ENCODE measurements at places on chromosomes 16 and 17. TPM values are rescaled to one million over a fixed set of nuclear protein-coding genes. Genes with fewer than 3 reads are reported as not detected.

- no peaks in the 10 kb centered on the region for H3K4me1 ChIP-seq
- no peak for DNase-seq
- H3K27ac ChIP-seq = no peak overlapping the region
- no peaks in the 10 kb centered on the region for H3K27me3 ChIP-seq
- no peaks in the 10 kb centered on the region for H3K36me3 ChIP-seq
- H3K4me3 ChIP-seq = no peak overlapping the region
Measured at GRCh38 chr16:73390936-73391335, 343.0 kb upstream of the ZFHX3 start.

- no peak for DNase-seq
- H3K36me3 ChIP-seq = peaks cover 53% of the 10 kb centered on the region
- H3K27ac ChIP-seq = no peak overlapping the region
- no peaks in the 10 kb centered on the region for H3K27me3 ChIP-seq
Measured at GRCh38 chr17:78106211-78106610, 22.3 kb downstream of the TMC6 start.

GRCh38 chr17:3944485-3945388 is 19.5 kb downstream of the ATP2A3 start:
- no peaks in the 10 kb centered on the region for H3K27me3 ChIP-seq
- peaks cover 3% of the 10 kb centered on the region for H3K36me3 ChIP-seq
- no peak for DNase-seq
- H3K4me3 ChIP-seq = peak overlapping the region; percentile 36

GRCh38 chr17:18184143-18185031 is 759 bp downstream of the ALKBH5 start:
- H3K27me3 ChIP-seq = no peaks in the 10 kb centered on the region
- peak overlapping the region; percentile 95 for H3K4me3 ChIP-seq
- H3K27ac ChIP-seq = peak overlapping the region; percentile 97
- H3K4me1 ChIP-seq = peaks cover 68% of the 10 kb centered on the region

- no peaks in the 10 kb centered on the region for H3K36me3 ChIP-seq
- H3K27ac ChIP-seq = no peak overlapping the region
- peaks cover 41% of the 10 kb centered on the region for H3K4me1 ChIP-seq
- no peaks in the 10 kb centered on the region for H3K27me3 ChIP-seq
Measured at GRCh38 chr17:58401287-58401686, 16.0 kb downstream of the RNF43 start.

DNA sequence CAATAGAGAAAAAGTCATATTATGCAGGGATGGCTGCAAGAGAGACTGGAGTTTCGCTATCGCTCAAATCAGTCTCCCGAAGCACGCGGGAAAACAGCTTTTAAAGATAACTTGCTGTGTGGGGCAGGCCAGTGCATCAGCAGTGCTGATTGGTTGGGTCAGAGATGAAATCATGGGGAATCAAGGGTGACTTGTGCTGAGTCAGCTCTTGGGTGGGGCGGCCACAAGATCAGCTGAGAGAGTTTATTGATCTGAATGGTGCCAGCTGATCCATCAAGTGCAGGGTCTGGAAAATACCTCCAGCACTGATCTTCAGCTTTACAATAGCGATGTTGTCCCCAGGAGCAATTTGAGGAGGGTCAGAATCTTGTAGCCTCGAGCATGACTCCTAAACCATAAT is 430.5 kb downstream of the RBFOX1 start:
- no peak for DNase-seq
- no peaks in the 10 kb centered on the region for H3K36me3 ChIP-seq
- H3K27ac ChIP-seq = no peak overlapping the region
- H3K4me1 ChIP-seq = no peaks in the 10 kb centered on the region
- H3K27me3 ChIP-seq = no peaks in the 10 kb centered on the region

DNA sequence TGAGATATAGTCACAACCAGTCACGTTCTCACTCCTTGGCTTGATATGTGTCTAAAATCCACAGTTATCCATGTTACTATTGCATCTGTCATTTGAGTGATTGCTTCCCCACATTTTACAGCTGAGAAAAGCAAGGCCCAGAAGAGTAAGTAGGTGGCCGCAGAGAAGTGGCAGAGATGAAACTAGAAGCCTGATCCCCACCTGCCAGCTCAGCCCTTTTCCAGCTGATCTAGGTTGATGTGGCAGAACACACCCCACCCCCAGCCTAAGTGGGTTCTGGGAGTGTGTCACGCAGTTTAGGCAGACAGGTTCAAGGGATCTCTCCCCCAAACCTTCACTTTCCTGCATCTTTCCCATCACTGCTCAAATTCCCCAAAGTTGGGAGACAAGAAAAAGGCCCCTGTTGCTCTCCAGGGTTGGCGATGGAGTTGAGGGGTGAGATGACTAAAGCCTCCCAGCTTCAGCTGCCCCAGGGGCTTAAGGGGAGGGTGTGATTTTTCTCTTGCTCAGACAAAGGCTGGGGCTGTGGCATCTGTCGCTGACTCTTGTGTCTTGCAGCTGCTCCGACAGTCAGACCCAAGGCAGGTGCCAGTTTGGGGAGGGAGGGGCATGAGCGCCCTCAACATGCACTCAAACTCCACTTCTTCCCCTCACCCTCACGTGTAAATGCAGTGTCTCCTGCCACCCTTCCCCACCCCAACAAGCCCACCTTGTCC is 48.9 kb upstream of the LHX1 start:
- no peaks in the 10 kb centered on the region for H3K4me1 ChIP-seq
- no peak overlapping the region for H3K27ac ChIP-seq
- peaks cover 77% of the 10 kb centered on the region for H3K27me3 ChIP-seq
- DNase-seq = no peak
- no peak overlapping the region for H3K4me3 ChIP-seq

ADGRG3 gene
- total RNA-seq = 2.0 TPM
